ENCODE measurements at places on chromosomes 1 and 21. TPM values are rescaled to one million over a fixed set of nuclear protein-coding genes. Genes with fewer than 3 reads are reported as not detected.

The GJC2 gene
- total RNA-seq: 2.6 TPM

The CERS2 gene
- 191 TPM for total RNA-seq

The SLC6A9 gene
- 4.6 TPM for total RNA-seq

- H3K36me3 ChIP-seq: no peaks in the 10 kb centered on the region
- DNase-seq: no peak
- no peaks in the 10 kb centered on the region for H3K4me1 ChIP-seq
- H3K27me3 ChIP-seq: no peaks in the 10 kb centered on the region
- no peak overlapping the region for H3K27ac ChIP-seq
- no peak overlapping the region for H3K4me3 ChIP-seq
These were observed 61.1 kb downstream of the RIPK4 start for GRCh38 chr21:41705546-41706262.

GRCh38 chr1:186033847-186034271 lies 299.7 kb downstream of the HMCN1 start:
- no peaks in the 10 kb centered on the region for H3K4me1 ChIP-seq
- H3K27me3 ChIP-seq: no peaks in the 10 kb centered on the region
- H3K4me3 ChIP-seq: no peak overlapping the region

DNA sequence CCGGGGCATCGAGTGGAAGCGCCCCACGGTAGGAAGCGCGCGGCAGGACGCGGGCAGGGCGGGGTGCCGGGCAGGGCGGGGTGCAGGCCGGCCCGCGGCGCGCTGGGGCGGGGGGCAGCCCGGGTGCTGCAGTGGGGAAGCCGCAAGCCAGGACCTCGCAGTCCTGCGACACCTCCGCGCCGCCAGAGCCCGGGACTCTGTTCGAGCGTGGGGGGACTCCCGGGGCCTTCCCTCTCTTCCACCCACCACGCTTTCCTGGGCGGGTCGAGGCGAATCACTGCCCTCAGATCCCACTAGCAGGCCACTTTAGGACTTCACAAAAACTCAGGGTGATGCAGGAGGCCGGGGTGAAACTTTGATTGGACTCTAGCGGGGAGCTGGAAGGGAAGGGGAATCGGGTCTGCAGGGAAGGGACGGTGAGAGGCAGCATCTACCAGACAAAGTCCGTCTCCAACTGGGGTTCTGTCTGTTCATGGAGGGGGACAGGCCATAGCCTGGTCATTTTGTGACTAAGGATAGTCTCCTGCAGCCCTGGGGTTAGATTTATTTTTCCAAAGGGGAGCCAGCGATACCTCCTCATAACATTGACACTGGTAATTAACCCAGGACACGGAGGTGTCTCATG lies 623 bp downstream of the CAPN2 start:
- peak overlapping the region; percentile 62 for H3K4me3 ChIP-seq
- no peaks in the 10 kb centered on the region for H3K27me3 ChIP-seq
- no peaks in the 10 kb centered on the region for H3K4me1 ChIP-seq
- peak overlapping the region; percentile 94 for H3K27ac ChIP-seq

The IGSF8 gene
- total RNA-seq: 41.4 TPM
